Activated T-helper 9 cell treated with anti-CD3 and anti-CD28 coated beads, Interleukin-2, amount 50 U/mL, for 16 hours (primary cell): ENCODE measurements at places on chromosomes 2 and 18.
A peak's percentile ranks its signal among the peaks of the same experiment; 100 is the strongest.

DNA sequence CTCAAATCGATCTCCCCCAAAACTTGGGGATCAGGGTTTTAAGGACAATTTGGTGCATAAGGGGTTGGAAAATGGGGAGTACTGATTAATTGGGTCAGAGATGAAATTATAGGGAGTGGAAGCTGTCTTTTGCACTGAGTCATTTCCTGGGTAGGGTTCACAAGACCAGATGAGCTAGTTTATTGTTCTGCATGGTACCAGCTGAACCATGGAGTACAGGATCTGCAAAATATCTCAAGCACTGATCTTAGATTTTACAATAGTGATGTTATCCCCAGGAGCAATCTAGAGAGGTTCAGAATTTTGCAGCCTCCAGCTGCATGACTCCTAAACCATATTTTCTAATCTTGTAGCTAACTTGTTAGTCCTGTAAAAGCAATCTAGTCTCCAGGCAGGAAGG lies 73.1 kb downstream of the CPO start:
- no peak for DNase-seq

DNA sequence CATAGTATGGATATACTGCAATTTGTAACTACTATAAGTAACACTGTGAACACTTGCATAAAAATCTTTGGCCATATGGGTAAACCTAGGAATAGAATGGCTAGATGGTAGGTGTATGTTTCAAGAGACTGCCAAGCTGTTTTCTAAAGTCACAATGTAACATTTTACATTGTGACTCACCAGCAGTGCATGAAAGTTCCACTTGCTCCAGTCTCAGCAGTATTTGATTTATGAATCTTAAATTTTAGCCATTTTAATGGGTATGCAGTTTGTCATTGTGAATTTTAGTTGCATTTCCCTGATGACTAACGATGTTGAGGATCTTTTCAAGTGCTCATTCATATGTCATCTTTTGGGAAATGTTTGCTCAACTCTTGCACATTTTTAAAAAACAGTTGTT lies 86.1 kb downstream of the FARSB start:
- no peak for DNase-seq

DNA sequence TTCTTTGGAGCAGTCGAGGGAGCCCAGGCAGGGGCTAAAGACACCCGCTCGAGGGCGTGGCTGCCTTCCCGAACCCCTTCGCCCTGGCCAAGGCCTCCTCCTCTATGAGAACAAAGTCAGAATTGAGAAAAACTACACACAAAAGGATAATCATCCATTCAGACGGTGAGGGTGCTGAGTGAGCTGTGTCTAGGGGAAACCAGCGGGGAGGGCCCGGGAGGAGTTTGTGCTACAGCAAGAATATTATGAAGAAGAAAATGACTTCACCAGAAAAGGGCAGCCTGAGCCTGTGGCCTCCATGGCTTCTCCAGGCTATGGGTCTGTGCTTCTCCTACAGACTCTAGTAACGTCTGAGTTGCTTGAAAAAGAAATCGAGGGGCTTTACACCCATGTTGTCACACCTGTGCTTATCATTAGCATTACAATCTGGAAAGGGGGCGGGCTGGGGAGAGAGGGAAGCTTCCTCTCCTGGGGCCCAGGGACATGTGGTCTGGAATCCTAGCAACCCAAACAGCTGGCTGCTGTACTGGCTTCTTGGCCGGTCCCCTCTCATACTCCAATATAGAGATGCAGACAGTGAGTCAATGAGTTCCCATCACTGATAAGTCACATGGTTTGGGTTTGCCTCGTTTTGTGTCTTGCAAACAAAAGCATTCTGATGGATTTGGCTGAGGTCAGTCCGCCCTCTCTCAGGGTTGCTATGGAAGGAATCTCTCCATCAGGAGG lies 52.0 kb upstream of the ARL4C start:
- no peak for DNase-seq

DNA sequence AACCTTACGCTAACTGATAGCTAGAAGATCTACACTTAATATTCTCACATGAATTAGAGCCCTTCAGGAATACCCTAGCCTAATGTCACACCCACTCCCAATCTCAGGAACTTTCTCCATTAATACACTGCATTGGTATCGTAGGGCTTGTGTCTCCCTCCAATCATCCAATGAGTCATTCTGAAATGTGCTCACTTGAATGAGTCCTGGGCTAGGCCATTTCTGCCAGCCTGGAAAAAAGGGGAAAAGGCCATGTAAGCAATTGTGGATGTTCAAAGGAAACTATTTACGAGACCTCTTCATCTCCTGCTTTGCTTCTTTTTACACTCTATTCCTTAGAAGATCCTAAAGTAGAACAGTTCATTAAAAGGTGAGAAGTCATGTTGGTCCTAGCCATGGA lies 18.8 kb downstream of the ZEB2 start:
- DNase-seq, result no peak

- DNase-seq, result no peak
Measured at GRCh38 chr2:168997118-168997521, 34.0 kb downstream of the ABCB11 start.

DNA sequence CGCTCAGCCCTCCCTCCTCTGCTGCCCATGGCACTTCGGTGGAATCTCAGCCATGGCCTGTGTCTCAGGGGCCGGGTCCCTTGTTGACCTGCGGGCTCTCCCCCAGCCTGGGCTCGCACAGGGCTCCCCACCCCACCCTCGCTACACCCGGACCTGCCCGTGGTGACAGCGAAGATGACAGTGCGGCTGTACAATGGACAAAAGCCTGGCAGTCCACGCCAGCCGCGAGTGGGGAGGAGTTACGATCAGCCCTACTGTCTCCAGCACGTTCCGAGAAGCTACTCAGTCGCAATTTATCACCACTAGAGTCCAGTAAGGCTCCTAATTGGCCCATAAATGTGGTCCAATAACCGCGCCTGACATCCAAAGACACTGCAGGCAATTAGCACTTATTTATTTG lies 31.6 kb downstream of the GBX2 start:
- no peak for DNase-seq

DNA sequence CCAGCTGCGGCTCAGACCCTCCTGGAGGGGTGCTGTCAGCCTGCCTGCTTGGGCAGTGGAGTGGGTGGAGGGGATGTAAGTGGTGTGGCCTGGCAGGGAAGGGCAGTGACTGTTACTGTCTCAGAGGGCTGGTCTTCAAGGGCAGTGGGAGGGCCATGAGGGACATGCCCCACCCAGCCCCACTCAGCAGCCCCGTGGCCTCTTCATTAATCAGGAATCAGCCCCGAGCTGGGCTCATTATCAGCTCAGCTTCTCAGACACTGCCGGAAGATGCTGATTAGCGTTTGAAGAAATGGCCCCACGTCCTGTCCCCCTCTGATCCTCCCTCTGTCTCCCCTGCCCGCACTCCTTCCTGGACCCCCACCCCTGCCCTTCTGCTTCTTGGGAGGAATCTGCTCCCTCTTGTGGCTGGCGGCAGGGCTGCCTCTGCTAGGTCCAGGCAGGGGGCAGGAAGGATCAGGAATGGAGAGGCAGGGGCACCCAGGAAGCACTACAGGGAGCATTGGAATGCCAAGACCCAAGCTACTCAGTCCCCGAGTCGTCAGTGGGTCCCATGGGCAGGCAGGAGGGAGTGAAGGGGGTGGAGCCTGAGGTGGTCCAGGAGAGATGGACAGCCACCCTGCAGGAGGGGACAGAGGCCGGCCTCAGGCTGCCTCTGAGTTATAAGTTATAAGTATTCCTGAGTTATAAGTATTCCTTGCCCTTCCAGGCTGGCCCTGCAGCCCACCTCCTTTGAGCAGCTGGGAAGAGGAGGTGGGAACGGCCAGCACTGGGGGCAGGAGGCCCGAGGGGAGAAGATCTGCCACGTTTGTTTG lies 7.0 kb downstream of the ASIC4 start:
- DNase-seq, result no peak

DNA sequence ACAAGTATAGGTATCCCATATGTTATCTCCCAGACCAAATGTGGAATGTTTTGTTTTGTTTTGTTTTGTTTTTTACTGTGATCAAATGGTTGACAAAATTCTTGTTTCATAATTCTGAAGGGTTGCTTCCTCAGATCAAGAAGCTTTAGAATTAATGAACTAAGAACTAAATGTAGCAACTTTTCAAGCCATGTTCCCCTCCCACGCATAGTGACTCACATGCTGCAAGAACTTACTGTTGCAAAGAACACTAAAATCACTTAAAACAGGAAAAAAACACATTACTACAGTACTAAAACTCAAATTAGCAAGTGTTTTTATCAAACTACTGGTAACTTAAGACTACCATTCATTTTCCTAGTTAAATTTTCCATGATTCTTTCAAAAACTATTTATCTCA lies 30.6 kb downstream of the HNRNPLL start:
- no peak for DNase-seq

- no peak for DNase-seq
Measured at GRCh38 chr18:39318462-39318861, 1752.9 kb upstream of the CELF4 start.

GRCh38 chr2:148021059-148021861 lies at the start of gene MBD5:
Gene MBD5 (plus strand): TSS chr2:148021091.
- peak; percentile 36 for DNase-seq

GRCh38 chr2:29246383-29247300 lies 131.4 kb downstream of the CLIP4 start:
- DNase-seq, result no peak

GRCh38 chr2:216996279-216996845 lies 136.5 kb upstream of the TNP1 start:
- no peak for DNase-seq

- no peak for DNase-seq
Measured at GRCh38 chr2:209525331-209525730, 101.5 kb downstream of the MAP2 start.

DNA sequence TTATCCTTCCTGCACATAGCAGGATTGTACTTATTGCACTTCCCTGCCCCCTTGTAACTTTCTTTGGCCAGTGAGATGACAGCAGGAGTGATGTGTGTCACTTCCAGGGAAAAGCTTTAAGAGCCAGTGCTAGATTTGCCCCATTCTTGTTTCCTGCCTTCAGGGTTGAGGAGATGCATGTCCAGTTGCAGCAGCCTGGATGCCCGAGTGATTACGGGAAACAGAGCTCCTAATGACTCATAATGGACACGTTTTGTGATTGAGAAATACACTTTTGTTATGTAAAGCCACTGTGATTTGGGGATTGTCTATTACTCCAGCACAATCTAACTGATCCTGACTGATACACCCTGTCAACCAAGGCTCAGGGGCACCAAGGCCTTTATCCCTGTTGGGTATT lies 5.0 kb upstream of the TET3 start:
- no peak for DNase-seq

- no peak for DNase-seq
Measured at GRCh38 chr18:40867459-40867858, 1087.6 kb upstream of the PIK3C3 start.

- DNase-seq, result peak; percentile 13
Measured at GRCh38 chr2:144320491-144320890, 199.4 kb downstream of the ZEB2 start.

GRCh38 chr2:61841286-61841685 lies 12.6 kb downstream of the FAM161A start:
- no peak for DNase-seq

DNA sequence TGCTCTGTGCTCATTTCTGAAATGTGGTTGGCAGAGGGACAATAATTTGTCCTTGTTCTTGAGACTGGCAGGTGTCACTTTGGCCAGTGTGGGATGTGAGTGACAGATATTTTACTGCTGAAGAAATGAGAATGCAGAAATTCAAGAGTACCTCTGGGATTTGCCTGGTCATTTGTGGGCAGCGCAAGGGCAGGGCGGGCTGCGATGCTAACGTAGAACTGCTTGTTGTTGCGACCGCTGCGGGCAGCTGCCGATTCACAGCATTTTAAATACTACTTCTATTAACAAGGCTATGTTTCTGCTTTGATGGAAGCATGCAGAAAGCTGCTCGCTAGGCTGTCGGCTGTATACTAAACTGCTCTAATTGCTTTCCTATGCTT lies 268.6 kb downstream of the FIGN start:
- no peak for DNase-seq

DNA sequence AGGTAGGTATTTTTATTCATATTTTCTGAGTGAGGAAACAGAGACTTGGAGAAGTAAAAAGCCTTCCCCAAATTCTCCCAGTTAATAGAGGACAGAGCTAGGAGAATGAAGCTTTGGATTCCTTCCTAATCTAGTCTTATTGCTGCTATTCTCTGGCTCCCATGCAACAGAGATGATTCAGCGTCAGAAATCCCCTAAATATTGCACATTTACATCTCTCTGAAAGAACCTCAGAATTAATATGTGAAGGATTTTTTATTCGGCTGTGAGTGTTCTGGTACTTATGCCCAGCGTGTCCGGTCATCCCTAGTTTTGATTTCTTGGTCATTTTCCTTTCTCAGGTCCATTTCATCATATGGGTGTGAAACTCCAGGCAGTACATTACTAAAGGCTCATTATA lies 91.2 kb upstream of the SESTD1 start:
- no peak for DNase-seq

DNA sequence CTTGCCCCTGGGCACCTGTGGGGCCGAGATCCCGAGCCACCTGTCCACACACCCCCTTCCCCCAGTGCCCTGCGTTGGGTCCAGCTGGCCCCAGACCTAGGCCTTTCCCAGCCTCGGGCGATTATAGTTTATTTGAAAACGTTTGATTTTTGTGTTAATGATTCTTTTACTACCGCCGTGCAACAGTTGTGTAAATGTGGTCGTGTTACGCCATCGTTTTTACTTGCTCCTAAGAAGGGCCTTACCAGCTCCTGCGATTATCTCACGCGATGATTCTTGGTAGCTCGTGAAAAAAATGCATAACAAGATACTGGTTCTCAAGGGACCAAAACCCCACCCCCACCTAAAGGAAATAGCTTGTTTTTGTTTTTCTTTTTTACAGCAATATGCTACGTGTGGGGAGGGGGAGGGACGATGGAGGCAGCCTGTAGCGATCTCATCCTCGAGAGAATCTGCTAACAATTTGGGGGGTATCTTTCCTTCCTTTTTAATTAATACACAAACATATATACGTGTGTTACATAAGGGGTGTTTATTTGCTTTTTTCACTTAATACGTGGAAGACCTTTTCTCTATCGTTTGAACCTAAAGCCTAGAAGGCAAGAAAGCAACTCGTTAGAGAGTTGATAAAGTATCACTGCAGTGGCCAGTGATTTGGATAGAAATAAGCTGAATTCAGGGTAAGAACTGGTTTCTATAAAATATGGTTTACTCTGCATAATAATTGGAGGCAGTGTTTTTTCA lies 1.0 kb downstream of the ZDBF2 start:
- DNase-seq, result no peak

DNA sequence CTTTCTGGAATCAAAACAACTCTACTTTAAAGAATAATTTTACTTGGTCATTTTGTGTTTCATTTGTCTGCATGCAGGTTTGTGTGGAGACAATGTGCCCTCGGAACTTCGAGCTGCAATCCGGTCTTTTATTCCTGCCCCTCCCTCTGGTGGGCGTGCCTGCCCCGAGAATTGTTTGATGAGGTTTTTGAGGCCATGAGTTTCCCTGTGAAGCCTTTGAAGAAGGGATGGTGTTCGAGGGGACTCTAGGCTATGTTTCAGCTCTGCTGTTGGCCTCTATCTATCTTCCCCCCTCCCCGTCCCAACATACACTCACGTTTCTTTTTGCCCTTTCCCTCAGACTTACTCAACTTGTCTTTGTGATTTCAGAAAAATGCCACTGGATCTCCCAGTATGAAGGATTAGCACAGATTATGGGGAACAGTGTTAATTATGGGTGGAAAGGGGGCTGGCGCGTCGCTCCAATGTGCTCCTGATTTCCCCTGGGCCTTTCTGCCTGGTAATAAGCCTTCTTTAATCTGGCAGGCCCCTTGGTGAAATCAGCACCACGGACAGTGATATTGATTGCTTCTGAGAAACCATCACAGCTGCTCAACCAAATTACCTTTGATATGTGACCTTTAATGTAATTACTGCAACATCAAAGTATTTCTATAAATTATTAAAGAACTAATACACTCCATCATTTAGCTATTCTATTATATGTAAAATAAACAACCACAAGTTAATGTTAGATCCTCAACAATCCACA lies 82.2 kb downstream of the CELF4 start:
- no peak for DNase-seq

GRCh38 chr18:22469061-22469734 lies 51.5 kb upstream of the CTAGE1 start:
- DNase-seq, result no peak
